ENCODE measurements at places on chromosomes 12 and 14. TPM values are rescaled to one million over a fixed set of nuclear protein-coding genes. Genes with fewer than 3 reads are reported as not detected.

BCL2L14 gene
- 0.13 TPM for polyA plus RNA-seq

- no peak for DNase-seq
Observed at GRCh38 chr14:59566725-59567124, 9.9 kb downstream of the CCDC175 start.

A2M gene
- 265 TPM for polyA plus RNA-seq

DNA sequence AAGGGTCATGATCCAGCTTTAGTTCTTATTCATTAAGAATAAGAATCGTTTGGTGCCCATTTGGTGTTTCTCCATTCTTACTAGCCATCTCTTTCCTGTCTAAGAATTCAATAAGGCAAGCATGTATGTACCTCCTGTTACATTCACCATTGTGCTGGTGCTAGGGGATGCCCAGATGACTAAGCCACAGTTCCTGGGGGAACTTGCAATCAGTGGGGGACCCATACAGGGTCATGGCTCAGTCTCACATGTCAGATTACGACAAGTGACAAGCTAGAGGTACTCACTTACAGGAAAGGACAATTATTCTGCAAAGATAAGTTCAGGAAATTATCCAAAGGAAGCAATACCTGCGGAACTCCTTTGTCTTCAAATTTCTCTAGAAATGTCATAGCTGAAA is 125.4 kb downstream of the STXBP6 start:
- no peak for DNase-seq

- no peak for DNase-seq
Observed at GRCh38 chr12:7557227-7557626, 53.6 kb upstream of the CD163 start.

DNA sequence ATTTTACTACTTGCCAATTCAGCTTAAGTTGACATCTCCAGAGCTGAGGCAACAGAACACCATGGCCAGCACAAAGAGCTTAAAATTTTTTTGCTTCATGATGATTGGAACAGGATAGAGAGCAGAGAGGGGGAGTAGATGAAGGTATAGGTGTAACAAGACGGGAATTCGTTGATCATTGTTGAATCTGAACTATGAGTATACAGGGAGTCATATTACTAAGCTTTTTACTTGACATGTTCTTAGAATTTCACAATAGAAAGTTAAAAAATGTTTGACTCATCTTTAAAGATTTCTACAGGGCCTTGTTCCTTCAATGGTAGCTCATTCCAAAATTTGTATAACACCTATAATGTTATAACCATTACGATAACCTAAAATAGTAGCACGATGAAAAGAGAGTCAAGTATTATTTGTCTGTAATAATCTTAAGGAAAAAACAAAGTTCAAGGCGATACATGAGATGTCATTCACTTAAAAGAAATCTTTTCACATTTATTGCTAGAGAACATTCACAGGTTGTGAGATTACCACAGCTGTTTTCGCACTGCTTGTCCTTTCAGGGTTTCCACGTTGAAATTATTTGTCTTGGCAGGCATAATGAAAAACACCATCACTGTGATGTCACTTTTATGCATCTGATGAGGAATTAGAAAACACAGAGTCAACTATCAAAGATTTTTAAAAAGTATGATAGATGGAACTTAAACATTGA is 33.9 kb downstream of the SPX start:
- no peak for DNase-seq

SLC6A15 gene
- 0.60 TPM for polyA plus RNA-seq

DNA sequence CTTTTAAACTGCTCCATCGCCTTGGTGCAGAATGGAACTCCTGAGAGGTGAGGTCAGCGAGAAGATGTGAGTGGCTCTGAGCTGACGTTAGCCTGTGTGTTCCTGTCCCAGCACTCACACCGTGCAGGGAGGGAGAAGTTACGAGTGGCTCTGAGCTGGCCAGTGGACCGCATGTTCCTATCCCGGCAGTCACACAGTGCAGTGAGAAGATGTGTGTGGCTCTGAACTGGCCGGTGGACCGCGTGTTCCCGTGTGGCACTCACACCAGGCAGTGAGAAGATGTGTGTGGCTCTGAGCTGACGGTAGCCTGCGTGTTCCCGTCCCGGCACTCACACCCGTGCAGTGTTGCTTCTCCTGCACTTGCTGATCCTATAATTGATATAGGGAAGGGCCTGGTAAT is 59.9 kb downstream of the VCPKMT start:
- DNase-seq: no peak

GRCh38 chr12:4947253-4947652 is 37.5 kb downstream of the KCNA1 start:
- DNase-seq: no peak
